ENCODE measurements at places on chromosomes 7 and 10.

- DNase-seq: no peak
Observed at GRCh38 chr10:50857579-50857978, 27.8 kb downstream of the A1CF start.

DNA sequence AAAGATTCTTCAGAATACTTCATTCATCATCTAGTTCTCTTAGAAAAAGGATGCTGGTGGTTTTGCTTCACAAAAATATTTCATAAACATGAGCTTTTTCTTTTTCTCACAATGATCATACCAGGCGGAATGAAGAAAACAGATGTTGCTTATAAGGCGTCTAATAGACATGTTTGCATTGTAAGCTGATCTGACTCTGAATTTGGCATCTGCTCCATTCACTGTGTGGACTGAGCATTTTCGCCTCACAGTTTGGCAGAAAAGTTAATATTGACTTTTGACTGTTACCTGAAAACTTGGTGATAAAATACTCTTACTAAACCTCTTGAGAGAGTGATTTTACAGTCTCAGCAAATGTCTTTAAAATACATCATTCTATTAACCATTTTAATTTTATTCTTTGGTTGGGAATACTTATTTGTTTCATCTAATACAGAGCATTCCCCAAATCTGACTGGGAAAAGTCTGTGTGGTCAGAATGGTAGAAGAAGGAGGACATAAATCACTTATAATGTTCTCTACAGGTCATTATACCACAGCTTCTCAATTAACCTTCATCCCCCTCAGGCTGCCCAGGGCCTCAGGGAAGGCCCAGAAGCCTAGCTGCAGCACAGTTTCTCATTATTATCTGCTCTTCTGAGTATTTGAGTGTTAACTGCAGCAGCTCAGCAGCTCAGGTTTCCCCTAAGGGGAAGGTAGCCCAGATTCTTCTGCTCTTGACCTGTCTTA is 121.6 kb upstream of the KAT6B start:
- DNase-seq: no peak

GRCh38 chr10:128097783-128098182 is 28.4 kb downstream of the MKI67 start:
- no peak for DNase-seq

GRCh38 chr10:84190621-84191020 is 3.7 kb upstream of the CDHR1 start:
- DNase-seq: no peak

DNA sequence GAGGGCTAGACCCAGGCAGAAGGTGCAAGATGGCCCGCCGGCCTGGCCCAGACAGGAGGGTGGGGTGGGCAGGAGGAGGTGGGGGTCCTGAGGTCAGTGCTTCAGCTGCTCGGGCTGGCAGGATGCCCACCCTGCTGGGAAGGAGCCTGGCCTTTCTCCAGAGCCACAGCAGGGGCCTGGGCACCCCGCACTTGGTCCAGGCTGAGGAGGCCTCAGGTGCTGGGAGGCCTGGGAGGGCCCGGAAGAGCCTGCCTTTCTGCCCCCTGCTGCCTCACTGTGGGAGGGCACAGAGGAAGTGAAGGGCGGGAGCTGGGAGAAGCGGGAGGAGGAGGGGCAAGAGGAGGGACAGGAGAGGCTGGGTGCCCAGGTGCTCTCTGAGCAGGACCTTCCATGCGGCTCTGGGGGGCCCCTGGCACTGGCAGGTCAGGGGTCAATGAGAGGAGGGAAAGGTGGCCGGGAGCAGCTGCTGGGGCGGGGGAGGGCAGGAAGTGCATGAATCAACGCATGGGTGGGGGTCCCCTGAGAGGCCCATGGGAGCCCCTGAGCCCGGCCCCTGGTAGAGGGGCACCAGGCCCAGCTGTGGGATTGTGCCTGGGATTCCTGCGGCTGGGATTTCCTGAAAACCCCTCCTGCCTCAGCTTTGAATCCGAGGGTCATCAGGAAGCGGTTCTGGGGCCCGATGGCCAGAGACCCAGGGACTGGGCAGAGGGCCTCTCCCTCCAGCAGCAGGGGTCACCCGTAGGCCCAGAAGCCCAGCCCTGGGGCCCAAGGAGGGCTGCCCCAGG is 49.9 kb downstream of the PWWP2B start:
- DNase-seq: peak; percentile 73

GRCh38 chr10:63240807-63241206 is 107.7 kb downstream of the NRBF2 start:
- no peak for DNase-seq

- no peak for DNase-seq
Observed at GRCh38 chr7:120931243-120931642, 19.3 kb upstream of the ING3 start.

DNA sequence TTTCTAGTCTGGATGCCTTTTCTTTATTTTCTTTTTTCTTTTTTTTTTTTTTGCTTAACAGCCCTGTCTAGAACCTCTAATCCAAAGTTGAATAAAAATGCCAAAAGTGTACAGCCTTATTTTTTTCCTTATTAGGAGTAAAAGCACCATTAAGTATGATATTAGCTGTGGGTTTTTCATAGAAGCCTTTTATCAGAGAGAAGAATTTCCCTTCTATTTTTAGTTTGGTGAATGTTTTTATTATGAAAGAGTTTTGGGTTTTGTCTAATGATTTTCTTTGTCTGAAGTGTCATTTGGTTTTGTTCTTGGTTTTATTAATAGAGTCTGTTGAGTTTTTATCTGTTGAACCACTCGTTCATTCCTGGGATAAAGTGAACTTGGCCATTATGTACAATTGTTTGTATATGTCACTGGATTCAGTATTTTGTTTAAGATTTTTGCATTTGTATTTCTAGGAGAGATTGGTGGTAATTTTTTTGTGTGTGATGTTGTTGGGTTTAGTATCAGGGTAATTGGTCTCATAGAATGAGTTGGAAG is 49.5 kb downstream of the PALS2 start:
- no peak for DNase-seq

DNA sequence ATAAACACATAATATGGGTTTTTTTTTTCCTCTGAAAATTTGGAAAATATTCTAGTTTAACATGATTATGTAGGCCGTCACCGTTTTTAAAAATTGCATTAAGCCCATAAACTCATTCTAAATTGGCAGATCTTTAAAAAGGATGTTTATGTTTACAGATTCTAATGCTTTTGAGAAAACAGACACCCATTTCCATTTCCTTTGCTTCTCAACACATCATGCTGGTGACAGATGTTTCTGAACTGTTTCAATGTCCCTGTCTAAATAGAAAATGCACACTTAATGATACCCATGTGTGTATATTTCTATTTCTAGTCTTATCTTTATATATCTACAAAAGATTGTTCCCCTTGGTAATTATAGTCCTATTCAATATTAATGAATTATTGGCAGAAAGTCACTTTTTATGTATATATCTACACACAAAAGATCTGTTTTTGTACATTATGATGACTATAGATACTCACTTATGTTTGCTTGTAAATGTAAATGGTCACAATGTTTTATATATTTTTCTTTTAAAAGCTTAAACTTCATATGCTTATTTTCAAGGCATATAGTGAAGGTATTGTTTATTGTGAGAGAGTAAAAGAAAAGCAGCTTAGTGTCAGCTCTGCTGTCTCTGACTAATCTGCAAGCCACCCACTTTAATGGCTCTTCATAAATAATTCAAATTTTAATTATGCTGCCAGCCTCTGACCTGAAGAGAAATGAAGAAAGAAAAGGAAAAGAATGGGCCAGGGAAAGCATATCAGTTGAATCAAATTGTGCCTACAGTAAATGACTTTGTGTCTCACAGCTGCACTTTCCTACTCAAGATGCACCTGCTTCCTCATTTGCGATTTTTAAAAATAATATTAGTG is 179.4 kb downstream of the CACNA2D1 start:
- DNase-seq: no peak

GRCh38 chr7:75688200-75689136 is 50.3 kb downstream of the HIP1 start:
- no peak for DNase-seq

DNA sequence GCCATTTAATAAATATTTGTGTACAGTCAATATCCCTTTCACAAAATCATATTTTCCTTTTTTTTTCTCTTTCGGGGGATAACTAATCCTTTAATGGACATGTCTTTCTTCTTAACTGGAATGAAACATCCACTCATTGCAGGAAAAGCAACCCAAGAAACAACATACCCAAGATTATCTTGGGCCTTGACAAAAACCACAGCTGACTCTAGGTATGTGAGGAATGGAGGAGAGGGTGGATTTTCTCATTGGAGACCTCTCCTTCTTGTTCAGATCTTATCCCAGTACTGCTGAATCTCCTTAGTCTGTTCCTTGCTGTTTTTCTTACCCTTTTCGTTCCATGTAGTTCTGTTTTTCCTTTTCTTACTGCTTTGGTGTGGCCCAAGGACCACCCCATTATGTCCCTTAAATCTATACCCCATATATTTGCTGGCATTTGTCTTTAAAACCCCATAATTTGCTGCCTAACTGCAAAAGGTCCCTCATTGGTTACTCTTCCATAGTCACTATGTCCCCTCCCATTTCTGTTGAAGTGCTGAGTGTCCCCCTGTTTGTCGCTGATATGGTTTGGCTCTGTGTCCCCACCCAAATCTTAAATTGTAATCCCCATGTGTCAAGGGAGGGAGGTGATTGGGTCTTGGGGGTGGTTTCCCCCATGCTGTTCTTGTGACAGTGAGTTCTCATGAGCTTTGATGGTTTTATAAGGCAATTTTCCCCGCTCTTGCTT is 6.8 kb upstream of the CDK6 start:
- no peak for DNase-seq

- no peak for DNase-seq
Observed at GRCh38 chr7:3867863-3868262, 566.8 kb downstream of the SDK1 start.

- DNase-seq: no peak
Observed at GRCh38 chr7:2760098-2760889, 72.3 kb downstream of the AMZ1 start.

GRCh38 chr7:84069999-84070500 is 124.5 kb downstream of the SEMA3A start:
- no peak for DNase-seq

DNA sequence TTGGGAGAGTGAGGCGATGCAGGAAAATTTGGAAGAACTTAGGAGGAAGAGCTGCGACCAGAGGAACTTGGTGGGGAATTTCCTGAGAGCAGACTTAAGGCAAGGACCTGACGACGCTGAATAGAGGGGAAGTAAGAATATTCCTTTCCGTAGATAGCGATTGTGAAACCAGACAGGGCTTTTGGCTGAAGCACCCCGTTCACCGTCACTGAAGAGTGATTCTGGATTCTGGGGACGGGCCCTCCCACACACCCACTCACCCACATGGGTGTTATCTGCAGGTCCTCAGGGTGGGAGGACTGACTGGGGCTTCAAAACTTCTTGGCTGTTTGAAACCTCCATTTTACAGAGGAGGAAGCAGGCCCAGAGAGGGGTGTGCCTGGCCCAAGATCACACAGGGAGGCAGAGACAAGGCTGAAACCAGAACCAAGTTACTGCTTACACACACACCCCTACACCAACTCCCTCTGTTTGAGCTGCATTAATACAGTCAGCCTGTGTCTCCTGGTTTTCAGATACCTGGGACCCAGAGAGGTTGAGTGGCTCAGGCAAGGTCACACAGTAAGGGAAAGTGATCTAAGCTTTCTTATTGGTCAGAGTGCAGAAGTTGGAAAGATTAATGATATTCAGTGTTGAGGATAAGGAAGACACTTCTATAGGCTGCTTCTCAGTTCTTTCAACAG is 37.2 kb upstream of the CDH23 start:
- no peak for DNase-seq

DNA sequence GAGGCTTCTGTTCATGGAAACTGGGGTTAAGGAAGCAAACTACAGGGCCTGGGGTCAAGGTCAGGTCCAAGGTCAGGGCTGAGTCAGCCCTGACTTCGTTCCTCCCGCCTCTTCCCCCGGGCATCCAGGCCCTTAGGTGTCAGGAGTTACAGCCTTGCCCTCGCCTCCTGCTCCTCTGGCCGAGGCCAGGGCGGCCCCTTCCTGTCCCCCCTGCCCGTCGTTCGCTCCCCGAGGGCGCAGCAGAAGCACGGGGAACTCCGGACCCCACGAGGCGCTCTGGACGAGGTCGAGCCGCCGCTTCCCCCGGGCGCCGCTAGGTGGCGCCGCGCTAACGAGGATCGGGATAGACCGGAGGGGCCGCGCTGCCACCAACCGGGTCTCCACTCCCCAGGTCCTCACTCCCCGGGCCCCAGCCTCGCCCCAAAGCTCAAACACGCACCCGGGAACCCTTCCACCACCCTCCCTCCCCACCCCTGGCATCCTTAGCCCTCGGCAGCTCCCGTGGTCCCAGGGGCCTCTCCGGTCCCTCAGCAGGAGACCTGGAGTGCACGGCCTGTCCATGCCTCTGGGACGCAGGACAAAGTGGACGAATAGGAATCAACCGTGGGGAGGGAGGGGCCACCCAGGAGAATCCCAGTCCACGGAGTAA is 59.2 kb upstream of the MYL10 start:
- DNase-seq: peak; percentile 83

- DNase-seq: no peak
Observed at GRCh38 chr10:61742812-61743211, 80.1 kb downstream of the CABCOCO1 start.

DNA sequence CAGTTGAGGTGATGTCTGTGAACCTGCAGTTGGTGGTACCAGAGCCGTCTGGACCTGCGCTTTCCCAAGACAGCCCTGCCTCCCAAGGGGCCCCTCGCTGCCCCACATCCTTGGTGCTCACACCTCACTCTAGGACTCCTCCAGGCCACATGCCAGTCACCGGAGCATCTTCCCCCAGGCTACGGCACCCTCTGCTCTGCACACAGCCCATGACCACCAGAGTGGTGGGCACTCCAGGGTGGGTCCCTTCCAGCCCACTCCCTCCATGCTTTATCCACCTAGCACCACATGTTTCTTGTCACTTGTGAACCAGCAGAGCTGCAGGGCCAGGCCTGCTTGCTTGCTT is 183.7 kb upstream of the SH2B2 start:
- no peak for DNase-seq

DNA sequence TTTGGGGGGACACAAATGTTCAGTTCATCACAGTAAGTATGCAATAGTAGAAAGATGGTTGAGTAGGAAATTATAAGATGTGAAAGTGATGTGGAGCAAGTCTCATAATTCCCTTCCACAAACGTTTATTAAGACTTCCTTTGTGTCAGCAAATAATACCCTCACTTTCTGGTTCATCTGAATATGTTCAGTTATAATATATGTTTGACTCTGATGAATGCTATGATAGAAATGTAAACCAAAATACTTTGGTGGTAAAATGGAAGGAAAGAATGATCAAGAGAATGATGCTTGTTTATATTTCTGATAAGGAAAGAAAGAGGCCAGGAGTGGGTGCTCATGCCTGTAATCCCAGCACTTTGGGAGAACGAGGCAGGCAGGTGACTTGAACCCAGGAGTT is 111.7 kb upstream of the PLXDC2 start:
- no peak for DNase-seq

DNA sequence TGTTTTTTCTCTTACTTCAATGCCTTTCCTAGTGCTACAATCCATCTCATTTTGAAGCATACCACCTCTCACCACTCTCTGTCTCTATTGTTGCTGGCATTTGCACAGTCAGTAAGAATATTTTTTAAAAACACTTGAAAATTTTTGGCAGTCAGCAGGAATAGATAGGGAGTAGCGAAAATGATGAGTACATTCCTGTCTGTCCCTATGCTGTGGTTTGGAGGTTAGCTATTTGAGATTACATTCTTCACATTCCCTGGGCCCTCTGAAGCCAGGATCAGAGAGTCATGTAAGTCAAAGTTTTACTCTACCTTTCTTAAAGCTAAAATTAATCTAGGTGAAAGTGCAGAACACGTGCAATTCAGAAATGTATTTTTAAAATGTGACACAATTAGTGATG is 53.0 kb upstream of the MAGI2 start:
- no peak for DNase-seq

- DNase-seq: peak; percentile 28
Observed at GRCh38 chr10:70540089-70540788, 61.7 kb downstream of the PALD1 start.

GRCh38 chr7:41311301-41311700 is 391.6 kb downstream of the INHBA start:
- DNase-seq: no peak

All from activated naive CD4-positive, alpha-beta T cell treated with anti-CD3 and anti-CD28 coated beads, Interleukin-2, amount 50 U/mL, for 16 hours (primary cell).